Thoracic aorta endothelial cell (primary cell): ENCODE measurements at places on chromosomes 2 and 18. TPM values are rescaled to one million over a fixed set of nuclear protein-coding genes. Genes with fewer than 3 reads are reported as not detected.

POTEJ gene
- total RNA-seq: not detected in 2 replicates

CCL20 gene
- total RNA-seq: 0.22 TPM in 1 of 2 replicates, not detected in the other

MGAT4A gene
- total RNA-seq: 83.0 and 136 TPM in 2 replicates

POTEC gene
- total RNA-seq: not detected in 2 replicates

ING5 gene
- total RNA-seq: 18.0 and 19.3 TPM in 2 replicates

FEV gene
- total RNA-seq: not detected in 2 replicates

STK16 gene
- 19.5 and 29.9 TPM in 2 replicates for total RNA-seq

METTL4 gene
- 16.1 and 19.3 TPM in 2 replicates for total RNA-seq

SIX3 gene
- not detected in 2 replicates for total RNA-seq

DNAJC5G gene
- not detected in 2 replicates for total RNA-seq

RHOB gene
- total RNA-seq: 522 and 664 TPM in 2 replicates

KIF5C gene
- under 0.01 and 0.14 TPM in 2 replicates for total RNA-seq

FOXI3 gene
- not detected in 2 replicates for total RNA-seq

FER1L5 gene
- under 0.01 and 0.07 TPM in 2 replicates for total RNA-seq

SGO2 gene
- 33.1 and 44.5 TPM in 2 replicates for total RNA-seq
